Activated CD4-positive, alpha-beta memory T cell treated with anti-CD3 and anti-CD28 coated beads for 36 hours (primary cell): ENCODE measurements at places on chromosomes 4 and X. TPM values are rescaled to one million over a fixed set of nuclear protein-coding genes. Genes with fewer than 3 reads are reported as not detected.

DNA sequence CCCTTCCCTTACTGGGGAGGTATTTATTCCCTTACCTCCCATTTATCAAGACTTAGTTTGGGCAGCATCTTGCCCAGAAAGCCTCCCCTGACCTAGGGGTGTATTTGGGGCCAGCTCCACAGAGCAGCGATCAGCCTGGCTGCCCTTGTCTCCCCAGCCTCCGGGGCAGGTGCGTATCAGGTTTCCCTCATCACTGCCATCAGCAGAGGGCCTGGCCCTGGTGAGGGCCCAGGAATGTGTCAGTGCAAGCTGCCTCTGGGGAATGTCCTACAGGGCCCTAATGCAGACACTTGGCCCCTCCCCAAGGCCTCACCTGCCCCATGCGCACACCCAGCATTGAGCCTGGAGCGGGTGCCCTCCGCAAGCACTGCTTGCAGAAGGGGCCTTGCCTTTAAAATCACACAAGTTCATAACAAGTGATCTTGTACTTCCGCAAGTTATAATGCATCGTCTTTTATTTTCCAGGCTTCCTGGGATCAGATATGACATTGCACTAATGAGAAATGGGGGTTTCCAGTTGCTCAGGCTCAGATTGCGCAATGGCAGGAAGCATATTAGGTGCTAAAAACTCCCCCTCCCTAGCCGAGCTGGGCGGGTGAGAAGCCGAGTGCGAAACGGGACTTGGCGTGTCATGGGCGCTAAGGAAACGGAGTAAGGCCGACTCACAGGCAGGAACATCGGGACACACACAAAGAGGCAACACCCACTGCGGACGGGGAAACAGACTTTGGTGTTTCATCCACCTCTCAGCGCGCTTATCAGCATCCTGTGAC lies 25.4 kb upstream of the AFAP1 start:
- H3K27ac ChIP-seq = peak overlapping the region; percentile 83
- H3K36me3 ChIP-seq = peaks cover 5% of the 10 kb centered on the region
- H3K27me3 ChIP-seq = no peaks in the 10 kb centered on the region
- H3K4me1 ChIP-seq = peaks cover 74% of the 10 kb centered on the region
- H3K4me3 ChIP-seq = peak overlapping the region; percentile 17

GRCh38 chrX:41332005-41332404 lies 2.0 kb upstream of the DDX3X start:
- H3K4me3 ChIP-seq = peak overlapping the region; percentile 93
- peaks cover 26% of the 10 kb centered on the region for H3K36me3 ChIP-seq
- H3K27me3 ChIP-seq = peaks cover 1% of the 10 kb centered on the region
- no peak for DNase-seq

DNA sequence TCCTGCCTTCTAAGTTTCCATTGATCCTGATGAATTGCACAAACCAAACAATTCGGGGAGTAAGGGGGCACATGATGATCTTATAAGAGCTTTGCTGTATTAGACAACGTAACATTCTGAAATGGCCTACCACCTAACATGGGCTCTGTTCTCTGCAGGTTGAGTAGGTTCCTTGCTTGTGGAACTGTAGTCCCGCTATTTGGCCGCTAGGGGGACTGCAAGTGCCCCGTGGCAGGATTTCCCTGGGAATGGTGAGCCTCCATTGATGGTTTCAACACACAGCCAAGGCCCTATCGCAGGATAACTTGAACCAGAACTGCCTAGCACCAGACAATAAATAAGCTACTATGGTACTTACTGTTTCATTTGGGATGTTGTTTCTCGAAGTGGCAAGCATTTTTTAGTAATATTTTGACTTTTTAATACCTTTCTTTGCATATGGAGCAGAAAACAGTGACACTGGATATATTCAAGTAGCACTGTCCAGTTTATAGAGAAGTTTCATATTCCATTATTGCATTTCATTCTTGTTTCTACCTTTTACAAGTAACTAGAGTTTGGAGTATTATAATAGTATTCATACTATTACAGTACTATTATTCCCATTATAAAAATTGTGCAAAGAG lies 11.9 kb downstream of the AR start:
- H3K4me3 ChIP-seq = no peak overlapping the region
- no peaks in the 10 kb centered on the region for H3K4me1 ChIP-seq
- no peak for DNase-seq
- no peaks in the 10 kb centered on the region for H3K27me3 ChIP-seq
- H3K27ac ChIP-seq = no peak overlapping the region

DNA sequence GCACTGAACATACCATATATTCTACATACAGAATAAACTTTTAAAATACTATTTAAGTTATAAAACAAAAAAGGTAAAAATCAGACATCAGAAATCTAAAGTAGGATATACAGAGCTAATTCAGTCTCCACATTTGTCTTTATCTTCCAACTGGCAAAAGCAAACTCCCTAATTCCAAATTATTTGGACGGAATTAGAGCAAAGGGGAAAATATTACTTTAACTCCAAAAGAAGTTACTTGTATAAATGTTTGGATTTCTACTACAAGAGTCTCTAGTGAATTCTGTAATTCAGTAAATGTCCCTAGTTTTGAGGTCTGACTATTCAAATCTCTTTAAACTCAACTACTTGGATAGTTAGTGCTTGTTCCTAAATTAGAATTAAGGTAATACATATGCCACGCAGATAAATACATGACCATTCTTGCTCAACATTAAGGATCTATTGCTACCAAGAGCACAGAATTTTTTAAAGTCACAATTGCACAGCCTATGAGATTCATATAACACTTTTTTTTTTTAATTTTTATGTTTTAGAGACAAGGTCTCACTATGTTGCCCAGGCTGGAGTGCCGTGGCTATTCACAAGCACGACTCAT lies 7.3 kb downstream of the ZNF280C start:
- no peak for DNase-seq
- peaks cover 14% of the 10 kb centered on the region for H3K4me1 ChIP-seq
- no peak overlapping the region for H3K4me3 ChIP-seq
- H3K27me3 ChIP-seq = no peaks in the 10 kb centered on the region
- H3K27ac ChIP-seq = no peak overlapping the region

DNA sequence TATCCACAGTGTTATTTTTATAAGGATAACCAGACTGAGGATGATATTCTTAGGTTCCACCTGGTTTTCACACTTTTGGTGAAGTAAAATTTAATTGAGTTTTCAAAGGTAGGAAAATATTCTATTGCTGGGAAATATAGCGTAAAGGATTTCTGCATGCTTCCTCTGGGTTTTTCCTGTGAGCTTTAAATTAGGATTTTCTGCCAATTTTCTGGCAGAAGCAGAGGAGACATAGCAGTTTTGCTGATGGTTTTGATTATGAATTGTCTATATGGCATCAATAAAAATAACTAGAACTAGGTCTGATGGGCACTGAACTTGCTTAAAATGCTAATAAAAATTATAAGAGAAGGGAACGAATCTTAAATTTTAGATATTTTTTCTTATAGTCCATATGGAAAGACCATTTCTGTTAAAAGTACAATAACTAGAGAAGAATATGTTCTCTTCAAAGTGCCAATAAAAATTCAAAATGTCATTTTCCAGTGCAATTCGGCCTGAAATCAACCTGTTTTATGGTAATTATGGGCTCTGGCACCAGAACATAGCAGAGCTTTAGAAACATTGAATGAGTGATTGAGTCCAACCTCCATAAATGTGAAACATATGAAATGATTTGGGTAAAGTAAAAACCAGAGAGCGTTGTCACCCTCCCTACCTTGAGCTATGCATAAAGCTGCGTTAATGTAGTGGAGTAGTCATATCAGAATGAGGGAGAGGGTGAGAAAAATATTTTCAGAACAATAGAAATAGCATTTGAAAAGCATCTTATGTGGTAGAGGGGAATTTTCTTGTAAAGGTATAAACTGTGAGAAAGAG lies 279.7 kb downstream of the SPRY1 start:
- H3K27ac ChIP-seq = no peak overlapping the region
- H3K4me3 ChIP-seq = no peak overlapping the region
- H3K4me1 ChIP-seq = peaks cover 19% of the 10 kb centered on the region
- H3K36me3 ChIP-seq = no peaks in the 10 kb centered on the region
- H3K27me3 ChIP-seq = peaks cover 25% of the 10 kb centered on the region

DNA sequence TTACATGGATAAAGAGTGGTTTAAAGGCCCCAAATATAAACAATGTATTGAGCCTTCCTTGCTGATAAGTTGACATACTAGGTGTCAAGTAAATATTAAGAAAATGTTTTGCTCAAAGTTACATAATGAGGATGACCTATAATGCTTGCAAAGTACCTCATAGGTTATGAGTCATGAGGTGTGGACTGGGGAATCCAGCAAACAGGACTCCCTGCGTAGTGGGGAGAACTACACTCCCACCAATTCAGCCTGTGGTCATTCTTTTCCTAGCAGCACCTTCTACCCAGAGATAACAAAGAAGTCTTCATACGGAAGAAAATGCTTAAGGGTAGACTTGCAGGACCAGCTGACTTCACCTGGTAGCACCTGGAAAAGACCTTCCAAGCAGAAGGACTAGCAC lies 418.9 kb upstream of the CPEB2 start:
- H3K36me3 ChIP-seq = no peaks in the 10 kb centered on the region
- H3K27ac ChIP-seq = no peak overlapping the region
- no peaks in the 10 kb centered on the region for H3K4me1 ChIP-seq
- no peak overlapping the region for H3K4me3 ChIP-seq

DNA sequence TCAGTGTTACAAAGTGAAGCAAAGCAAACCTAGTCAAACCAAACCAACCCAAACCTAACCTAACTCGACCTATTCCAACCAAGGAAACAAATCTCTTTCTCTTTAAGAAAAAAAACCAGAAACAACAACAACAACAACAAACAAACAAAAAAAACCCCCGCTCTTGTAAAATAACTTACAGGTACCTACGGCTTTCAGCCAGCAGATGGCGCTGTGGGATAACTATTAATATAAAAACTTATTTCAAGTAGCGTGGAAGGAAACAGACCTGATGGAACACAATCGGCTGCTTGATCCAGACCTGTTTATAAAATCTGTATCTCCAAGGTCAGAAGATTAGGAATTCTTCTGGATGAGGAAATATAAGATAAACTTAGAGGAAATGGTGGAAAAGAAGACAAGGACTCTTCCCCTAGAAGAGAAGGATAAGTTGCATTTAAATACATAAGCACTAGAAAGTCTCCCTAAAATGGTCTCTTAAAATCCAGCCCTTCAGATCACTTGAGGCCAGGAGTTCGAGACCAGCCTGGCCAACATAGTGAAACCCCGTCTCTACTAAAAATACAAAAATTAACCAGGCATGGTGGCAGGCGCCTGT lies 34.4 kb upstream of the CDKL5 start:
- no peak overlapping the region for H3K4me3 ChIP-seq
- no peaks in the 10 kb centered on the region for H3K27me3 ChIP-seq
- peak; percentile 55 for DNase-seq
- H3K4me1 ChIP-seq = no peaks in the 10 kb centered on the region
- H3K36me3 ChIP-seq = no peaks in the 10 kb centered on the region

GRCh38 chr4:169984173-169984572 lies 42.0 kb downstream of the MFAP3L start:
- H3K4me1 ChIP-seq = peaks cover 14% of the 10 kb centered on the region
- no peak for DNase-seq
- no peak overlapping the region for H3K4me3 ChIP-seq
- H3K27ac ChIP-seq = no peak overlapping the region
- H3K27me3 ChIP-seq = peaks cover 12% of the 10 kb centered on the region
- H3K36me3 ChIP-seq = no peaks in the 10 kb centered on the region

GRCh38 chr4:113116414-113117357 lies 67.2 kb downstream of the ANK2 start:
- no peak for DNase-seq
- H3K36me3 ChIP-seq = no peaks in the 10 kb centered on the region
- H3K4me1 ChIP-seq = no peaks in the 10 kb centered on the region
- no peaks in the 10 kb centered on the region for H3K27me3 ChIP-seq
- no peak overlapping the region for H3K27ac ChIP-seq

- H3K36me3 ChIP-seq = no peaks in the 10 kb centered on the region
- DNase-seq = peak; percentile 44
- H3K27me3 ChIP-seq = peaks cover 43% of the 10 kb centered on the region
- peaks cover 28% of the 10 kb centered on the region for H3K4me1 ChIP-seq
Observed at GRCh38 chr4:40629401-40630334, at the start of gene RBM47. RBM47 (minus strand) TSS chr4:40629864; CDS start chr4:40438893, 190,971 bp downstream.

- H3K27ac ChIP-seq = peak overlapping the region; percentile 75
- H3K27me3 ChIP-seq = no peaks in the 10 kb centered on the region
- H3K4me1 ChIP-seq = peaks cover 37% of the 10 kb centered on the region
- H3K36me3 ChIP-seq = peaks cover 20% of the 10 kb centered on the region
- no peak overlapping the region for H3K4me3 ChIP-seq
- DNase-seq = peak; percentile 50
Observed at GRCh38 chr4:38078590-38079421, 118.6 kb downstream of the PTTG2 start.

The CSAG1 gene
- total RNA-seq = not detected

The IL13RA2 gene
- total RNA-seq = not detected

The FGF13 gene
- total RNA-seq = not detected
